ENCODE measurements at places on chromosomes 5 and 9.

GRCh38 chr5:53425687-53426511, 54.5 kb upstream of the FST start:
- DNase-seq, result no peak

DNA sequence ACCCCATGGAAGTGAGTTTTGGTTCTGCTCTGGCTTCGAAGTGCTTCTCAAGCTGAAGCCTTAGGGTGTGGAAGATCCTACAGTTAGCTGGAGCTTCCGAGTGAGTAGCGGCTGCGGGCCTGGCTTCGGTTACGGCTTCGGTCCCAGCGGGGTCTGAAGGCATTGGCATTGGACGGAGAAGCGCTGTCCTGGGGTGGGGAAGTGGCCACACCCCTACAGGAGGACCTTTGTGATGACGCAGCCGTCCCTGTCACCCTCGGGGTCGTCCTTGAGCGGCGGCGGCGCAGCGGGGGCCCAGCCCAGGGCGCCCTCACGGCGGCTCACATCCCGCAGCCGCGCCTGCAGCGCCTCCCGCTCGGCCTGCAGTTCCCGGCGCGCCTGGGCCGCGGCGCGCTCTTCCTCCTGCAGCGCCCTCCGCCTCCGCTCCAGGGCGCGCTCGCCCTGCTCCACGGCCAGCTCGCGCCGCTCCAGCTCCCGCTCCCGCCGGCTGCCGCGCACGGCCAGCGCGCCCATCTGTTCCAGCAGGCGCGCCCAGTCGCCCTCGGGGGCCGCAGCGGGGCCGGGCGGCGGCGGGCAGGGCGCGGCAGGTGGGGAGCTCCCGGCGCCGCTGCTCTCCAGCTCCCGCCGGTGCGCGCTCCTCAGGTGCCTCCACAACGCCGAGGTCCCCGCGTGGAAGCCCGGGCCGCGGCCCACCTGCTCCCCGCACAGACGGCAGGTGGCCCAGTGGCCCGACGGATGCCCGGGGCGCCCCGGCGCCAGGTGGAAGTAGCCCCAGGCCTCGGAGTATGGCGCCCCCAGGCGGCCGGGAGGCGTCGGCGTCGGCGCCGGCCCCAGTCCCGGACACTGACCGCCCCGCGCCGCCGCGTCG, 9.9 kb downstream of the ZBED3 start:
- DNase-seq, result peak; percentile 36

DNA sequence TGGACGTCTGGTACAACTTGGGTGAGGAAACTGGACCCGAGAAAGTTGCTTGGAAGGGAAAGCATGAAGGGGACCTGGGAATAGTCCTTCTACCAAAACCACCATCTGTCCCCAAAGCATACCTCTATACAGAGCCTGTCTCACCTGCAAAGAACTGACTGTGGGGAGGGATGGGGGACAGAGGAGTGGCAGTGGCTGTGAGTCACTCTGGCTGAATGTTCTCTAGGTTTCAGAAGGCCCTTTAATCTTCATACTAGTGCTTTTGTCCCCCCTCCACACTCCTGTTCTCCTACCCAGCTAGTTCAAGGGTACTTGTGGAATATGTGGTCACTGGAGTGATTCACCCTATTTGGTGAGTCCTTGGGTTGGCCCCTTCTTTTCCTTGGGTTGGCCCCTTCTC, 109.3 kb upstream of the RUSC2 start:
- no peak for DNase-seq

DNA sequence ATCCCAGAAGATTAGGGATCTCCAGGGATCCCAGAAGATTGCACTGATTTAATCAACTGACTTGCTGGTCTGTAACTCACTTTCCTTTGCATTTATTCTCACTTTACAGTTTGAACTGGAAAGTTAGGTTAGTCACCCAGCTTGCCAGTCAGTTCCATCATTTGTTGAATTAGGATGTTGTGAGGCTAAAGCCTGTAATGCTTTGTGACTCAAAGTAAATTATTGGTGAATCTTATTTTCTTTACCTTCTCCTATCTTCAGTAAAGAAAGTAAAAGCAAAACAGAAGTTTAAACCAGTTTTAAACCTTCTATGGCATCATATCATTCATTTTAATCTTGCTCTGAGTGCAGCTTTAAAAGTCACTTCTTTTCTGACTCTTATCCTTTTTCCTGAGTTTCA, 85.8 kb downstream of the SLC44A1 start:
- DNase-seq, result no peak

DNA sequence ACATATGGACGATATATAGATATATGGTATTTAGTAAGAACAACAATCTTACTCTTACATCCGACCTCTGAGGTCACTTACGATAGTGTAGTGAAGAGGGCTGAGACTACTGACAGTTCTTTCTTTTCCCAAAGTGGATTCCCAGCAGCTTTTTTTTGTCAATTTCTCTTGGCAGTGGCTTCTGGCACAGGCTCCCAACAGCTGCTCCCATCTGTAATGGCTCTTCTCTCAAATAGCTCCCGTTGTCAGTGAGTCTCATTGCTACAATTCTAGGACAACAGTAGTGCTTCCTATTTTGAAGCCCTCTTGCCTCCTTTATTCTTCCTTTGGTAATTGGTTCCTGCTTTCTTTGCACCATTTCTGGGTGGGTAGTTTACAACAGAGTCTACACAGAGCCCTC, 68.4 kb downstream of the SLC25A46 start:
- DNase-seq, result no peak

GRCh38 chr5:88089719-88090390, 178.8 kb downstream of the TMEM161B start:
- DNase-seq, result no peak

- no peak for DNase-seq
These were observed 111.9 kb downstream of the FBN2 start for GRCh38 chr5:128426090-128426534.

GRCh38 chr9:135501261-135502167, 1.0 kb downstream of the MRPS2 start:
- DNase-seq, result peak; percentile 25

DNA sequence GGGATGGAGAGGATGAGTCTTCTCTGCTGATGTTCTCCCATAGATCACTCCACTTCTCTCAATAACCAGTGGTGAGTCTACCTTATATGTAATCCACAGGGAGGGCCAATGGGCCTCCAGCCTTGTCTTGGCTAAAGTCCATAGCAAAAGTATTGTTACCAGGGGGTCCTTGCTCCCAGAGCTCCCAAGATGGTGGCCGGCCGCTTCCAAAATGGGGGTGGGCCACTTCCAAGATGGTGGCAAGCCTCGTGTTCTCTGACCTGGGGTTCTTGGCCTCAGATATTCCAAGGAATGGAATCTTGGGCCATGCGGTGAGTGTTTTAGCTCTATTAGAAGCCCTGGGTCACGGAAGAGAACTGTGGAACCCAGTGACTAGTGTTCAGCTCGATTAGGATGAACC, 12.0 kb upstream of the SLC24A2 start:
- no peak for DNase-seq

DNA sequence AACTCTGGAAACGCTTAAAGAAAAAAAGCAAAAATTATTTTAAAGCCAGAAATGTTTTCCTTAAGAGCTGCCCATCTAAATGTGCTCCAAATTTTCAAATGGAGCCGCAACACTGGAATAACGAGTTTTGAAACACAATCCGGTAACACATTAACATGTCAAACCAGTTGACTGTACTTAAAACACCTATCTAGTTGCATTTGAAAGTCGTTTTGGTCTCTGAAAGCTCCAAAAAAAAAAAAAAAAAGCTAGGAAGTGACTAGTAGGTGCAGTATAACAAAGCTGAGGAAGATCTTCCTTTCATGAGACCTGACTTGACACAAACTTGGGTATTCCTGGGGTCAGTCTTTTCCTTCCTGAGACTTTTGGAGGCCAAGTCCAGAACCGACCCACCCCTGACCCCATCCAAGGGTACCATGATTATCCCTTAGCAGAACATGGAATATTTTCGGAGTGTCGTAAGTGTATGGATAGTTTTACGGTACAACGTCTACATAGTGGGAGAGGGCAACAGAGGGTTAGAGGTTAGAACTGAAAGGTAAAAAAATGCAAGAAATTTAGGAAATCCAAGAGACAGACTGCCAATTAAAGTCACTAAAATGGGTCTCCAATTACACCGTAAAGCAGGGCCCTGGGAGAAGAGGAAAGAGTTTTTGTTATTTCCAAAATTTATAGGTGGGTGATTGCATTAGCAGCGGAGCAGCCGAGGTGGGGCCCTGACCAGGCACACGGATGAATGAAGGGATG, 812 bp downstream of the CETN3 start:
- no peak for DNase-seq

DNA sequence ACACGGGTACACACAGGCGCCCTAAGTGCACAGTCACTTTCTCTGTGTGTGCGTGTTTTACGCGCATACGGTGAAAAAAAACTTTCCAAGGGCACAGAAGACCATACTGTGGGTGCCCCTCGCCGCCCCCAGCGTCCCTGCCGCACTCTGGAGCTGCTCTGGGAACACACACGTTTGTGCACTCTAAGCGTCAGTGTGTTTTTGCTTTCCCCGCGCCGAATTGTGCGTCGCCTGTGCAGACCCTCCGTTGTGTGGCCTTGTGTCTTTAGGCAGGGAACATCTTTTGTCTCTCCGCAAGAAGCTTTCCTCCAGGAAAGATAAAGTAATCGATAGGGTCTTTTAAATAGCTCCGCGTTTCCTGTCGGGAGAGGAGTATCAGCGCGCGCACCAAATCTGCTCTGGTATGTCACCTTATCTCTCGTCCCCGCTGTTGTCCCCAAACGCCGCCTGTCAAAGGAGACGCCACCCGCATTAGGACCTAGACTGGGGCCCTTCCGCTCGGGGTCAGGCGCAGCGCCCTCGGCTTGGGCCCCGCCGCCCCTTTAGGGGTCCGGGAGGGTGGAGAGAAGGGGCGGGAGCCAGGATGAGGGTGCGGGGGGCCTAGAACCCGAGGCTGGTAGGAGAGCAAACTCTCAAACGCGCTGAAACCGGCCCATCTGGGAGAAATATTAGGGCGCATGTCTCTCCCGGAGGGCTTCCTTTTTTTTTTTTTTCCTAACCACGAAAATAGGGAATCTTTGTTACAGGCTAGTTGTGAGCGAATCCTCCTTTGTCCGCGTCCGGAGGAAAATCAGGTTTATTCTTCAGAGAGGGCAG, 10.5 kb upstream of the NKX2-5 start:
- DNase-seq, result no peak

- DNase-seq, result no peak
These were observed 128.4 kb downstream of the MAST4 start for GRCh38 chr5:66724349-66725139.

GRCh38 chr9:132370592-132370991, 15.8 kb upstream of the SETX start:
- no peak for DNase-seq

GRCh38 chr5:52876456-52876855, 88.7 kb downstream of the ITGA1 start:
- no peak for DNase-seq

DNA sequence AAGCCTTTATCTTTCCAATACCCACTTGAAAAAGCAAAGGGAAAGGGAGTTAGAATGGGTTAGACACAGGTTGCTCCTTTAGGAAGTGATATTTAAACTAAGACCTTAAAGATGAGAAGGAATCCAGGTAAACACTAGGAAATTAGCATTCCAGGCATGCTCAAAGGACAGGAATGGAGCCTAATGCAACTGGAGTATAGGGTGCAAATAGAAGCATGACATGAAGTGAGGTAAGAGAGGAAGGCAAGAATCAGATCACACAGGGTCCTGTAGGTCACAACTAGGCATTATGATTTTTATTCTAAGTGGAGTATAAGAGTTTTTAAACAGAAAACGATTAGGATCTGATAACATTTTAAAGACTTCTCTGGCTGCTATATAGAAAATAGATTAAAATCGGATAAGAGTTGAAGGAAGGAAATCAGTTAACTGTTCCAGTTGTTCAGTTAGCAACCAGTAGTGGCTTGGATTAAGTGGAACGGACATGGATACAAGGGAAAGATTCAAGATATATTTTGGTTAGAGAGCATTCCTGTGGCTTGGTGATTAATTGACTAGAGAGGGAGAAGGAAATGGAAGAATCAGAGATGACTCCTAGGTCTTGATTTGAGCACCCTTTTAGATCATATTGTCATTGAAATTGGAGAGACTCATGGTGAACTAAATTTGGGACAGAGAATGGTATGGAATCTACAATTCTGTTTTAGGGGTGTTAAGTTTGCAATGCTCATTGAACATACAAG, 95.9 kb downstream of the FBXO4 start:
- DNase-seq, result no peak

DNA sequence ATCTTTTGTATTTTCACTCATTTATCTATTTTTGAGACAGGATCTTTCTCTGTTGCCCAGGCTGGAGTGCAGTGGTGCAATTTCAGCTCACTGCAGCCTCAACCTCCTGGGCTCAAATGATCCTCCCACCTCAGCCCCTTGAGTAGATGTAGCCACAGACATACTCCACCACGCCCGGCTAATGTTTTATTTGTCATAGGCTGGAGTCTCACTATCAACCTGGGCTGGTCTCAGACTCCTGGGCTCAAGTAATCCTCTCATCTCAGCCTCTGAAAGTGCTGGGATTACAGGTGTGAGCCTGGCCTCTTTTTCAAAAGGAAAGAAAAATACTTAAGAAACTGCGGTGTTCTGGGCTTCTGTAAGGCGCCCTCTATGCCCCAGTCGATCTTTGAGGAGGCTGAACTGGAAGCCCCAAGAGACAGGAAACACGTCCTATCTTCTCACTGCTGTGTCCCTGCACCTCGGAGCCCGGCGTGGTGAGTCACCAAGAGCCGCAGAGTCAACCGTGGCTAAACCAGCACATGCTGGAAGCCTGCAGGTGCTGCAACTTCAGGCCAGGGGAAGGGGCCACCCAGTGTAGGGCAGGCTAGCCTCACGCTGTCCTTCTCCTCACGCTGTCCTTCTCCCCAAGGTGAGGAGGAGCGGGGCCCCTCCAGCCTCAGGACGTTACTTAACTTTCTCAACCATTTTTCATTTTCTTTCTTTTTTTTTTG, 15.2 kb upstream of the LHX3 start:
- peak; percentile 46 for DNase-seq

DNA sequence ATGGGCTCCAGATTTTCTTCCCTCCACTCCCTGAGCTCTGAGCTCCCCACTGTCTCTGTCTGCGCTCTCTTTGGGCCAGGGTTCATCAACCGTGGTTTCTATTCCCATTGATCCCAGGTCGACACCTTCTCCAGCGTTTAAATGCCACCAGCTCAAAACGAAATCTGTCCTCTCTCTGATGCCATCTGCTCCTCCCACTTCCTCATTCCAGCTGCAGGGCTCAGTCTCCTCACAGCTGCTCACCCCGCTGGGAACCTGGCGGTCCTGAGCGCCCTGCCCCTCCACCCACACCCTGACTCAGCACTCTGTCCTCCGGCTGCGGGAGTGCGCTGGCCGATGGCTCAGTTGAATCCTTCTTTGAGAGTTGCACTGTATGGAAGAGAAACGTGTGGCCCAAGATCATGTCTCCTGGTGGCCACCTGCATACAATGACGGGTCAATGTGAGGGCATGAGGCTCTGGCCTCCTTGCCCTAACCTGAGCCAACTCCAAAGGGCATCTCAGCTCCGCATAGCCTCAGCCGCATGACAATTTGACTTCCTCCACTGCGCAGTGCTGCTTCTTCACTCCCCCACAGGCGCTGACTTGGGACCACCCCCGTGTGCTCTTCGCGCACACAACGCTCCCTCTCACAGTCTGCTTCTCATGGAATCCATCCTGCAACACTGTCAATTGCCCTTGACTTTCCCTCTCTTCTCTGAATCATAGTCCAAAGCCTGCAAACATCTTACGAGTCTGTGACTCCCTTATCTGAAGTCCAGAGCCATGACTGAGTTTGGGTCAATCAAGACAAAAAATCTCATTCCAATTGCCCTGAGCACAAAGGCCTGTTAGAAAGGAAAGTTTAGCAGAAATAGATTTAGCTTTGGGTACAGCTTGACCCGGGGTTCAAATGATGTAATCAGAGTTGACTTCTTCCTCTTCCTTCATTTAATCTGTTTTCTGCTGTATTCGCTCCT, 82.4 kb downstream of the PTCH1 start:
- DNase-seq, result no peak
